ENCODE measurements at places on chromosomes 12 and 14. TPM values are rescaled to one million over a fixed set of nuclear protein-coding genes. Genes with fewer than 3 reads are reported as not detected.

DNA sequence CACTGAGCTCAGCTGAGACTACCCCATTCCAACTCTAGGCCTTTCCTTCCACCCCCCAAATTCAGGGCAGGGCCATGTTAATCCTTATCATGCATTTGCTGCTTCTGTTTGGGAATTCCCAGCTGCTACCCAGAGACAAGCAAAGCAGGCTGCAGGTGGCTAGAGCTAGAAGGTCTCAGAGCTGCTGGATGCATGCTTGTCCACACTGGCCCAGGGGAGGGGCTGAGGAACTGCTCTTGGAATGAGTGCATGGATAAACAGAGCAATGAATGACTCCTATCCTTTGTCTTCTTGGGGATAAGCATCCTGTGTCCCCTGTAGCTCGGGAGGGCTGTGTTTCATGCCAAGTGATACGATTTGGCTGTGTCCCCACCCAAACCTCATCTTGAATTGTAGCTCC lies 136.8 kb upstream of the NOS1 start:
- peaks cover 2% of the 10 kb centered on the region for H3K4me1 ChIP-seq
- DNase-seq = no peak
- H3K36me3 ChIP-seq = no peaks in the 10 kb centered on the region
- no peak overlapping the region for H3K27ac ChIP-seq

GRCh38 chr12:90630006-90630405 lies 325.0 kb downstream of the CCER1 start:
- no peaks in the 10 kb centered on the region for H3K36me3 ChIP-seq
- H3K27me3 ChIP-seq = no peaks in the 10 kb centered on the region
- H3K27ac ChIP-seq = no peak overlapping the region
- no peak for DNase-seq
- H3K4me3 ChIP-seq = no peak overlapping the region

The STXBP6 gene
- 2.8 TPM for total RNA-seq

- no peak overlapping the region for H3K27ac ChIP-seq
- H3K4me3 ChIP-seq = no peak overlapping the region
- H3K4me1 ChIP-seq = no peaks in the 10 kb centered on the region
Measured at GRCh38 chr14:26124896-26125438, 472.9 kb downstream of the NOVA1 start.

- H3K4me1 ChIP-seq = peaks cover 1% of the 10 kb centered on the region
- H3K27me3 ChIP-seq = peaks cover 2% of the 10 kb centered on the region
- DNase-seq = no peak
Measured at GRCh38 chr12:77344651-77345050, 279.3 kb upstream of the E2F7 start.

The OR4K1 gene
- not detected for total RNA-seq

The DYRK2 gene
- 42.5 TPM for total RNA-seq

The CIT gene
- total RNA-seq = 7.1 TPM

The NDUFA12 gene
- 61.7 TPM for total RNA-seq

DNA sequence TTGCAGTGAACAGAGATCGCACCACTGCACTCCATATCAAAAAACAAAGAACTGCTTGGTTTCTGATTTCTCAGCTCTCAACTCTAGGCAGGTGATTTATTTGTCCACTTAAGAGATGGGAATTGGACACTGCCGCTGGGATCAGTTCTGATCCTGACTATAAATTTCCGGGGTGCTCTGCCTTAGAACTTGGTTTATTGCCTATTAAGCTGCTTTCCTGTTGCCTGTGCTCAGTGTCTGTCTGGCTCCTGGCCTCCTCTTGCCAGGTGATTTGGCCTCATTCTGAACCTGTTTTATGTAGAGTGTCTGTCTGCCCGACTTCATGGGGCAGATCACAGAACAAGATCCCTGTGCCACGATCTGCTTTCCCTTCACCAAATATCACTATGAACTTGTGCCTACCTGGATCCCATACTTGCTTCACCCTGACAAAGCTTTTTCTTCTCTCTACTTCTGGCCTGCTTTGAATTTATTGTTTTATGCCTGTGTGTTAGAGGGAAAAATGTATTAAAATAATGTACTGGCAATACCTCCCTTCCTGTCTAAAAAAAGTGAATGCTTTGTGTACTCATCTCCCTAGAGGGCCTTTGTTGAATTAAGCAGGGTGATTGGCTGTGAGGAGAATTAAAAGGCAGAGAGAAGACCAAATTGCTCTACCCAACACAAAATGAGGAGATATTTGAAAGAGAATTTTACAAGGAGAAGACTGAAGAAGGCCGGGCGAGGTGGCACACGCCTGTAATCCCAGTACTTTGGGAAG lies 27.6 kb downstream of the CDKN1B start:
- no peak overlapping the region for H3K27ac ChIP-seq
- H3K4me1 ChIP-seq = no peaks in the 10 kb centered on the region
- no peak for DNase-seq
- no peaks in the 10 kb centered on the region for H3K36me3 ChIP-seq
- no peaks in the 10 kb centered on the region for H3K27me3 ChIP-seq
- no peak overlapping the region for H3K4me3 ChIP-seq

The ERP27 gene
- total RNA-seq = 1.3 TPM

The TMEM132C gene
- 0.49 TPM for total RNA-seq

DNA sequence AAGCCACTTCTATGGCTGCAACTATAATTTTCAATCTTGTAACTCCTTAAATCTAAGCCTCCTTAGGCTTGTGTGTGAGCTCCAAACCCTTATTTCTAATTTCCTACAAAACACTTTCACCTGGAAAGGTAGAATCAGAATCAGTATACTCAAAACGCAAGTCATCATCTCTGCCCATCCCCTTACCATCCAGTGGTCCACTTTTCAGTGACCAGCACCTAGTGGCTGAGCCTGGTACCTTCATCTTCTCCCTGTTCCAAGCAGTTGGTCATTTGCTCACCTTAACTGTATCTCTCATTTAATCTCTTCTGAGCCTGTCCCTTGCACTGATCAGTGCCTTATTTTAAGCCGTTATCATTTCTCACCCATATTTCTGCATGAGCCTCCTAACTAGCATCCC lies 107.9 kb downstream of the PPM1H start:
- H3K4me3 ChIP-seq = no peak overlapping the region
- H3K4me1 ChIP-seq = no peaks in the 10 kb centered on the region
- H3K36me3 ChIP-seq = no peaks in the 10 kb centered on the region
- no peaks in the 10 kb centered on the region for H3K27me3 ChIP-seq
- no peak for DNase-seq
- no peak overlapping the region for H3K27ac ChIP-seq

- H3K4me3 ChIP-seq = no peak overlapping the region
- H3K27ac ChIP-seq = no peak overlapping the region
- H3K27me3 ChIP-seq = no peaks in the 10 kb centered on the region
- no peaks in the 10 kb centered on the region for H3K36me3 ChIP-seq
- no peaks in the 10 kb centered on the region for H3K4me1 ChIP-seq
Measured at GRCh38 chr12:88371416-88372183, 208.7 kb downstream of the KITLG start.

The CCDC184 gene
- total RNA-seq = 1.1 TPM

DNA sequence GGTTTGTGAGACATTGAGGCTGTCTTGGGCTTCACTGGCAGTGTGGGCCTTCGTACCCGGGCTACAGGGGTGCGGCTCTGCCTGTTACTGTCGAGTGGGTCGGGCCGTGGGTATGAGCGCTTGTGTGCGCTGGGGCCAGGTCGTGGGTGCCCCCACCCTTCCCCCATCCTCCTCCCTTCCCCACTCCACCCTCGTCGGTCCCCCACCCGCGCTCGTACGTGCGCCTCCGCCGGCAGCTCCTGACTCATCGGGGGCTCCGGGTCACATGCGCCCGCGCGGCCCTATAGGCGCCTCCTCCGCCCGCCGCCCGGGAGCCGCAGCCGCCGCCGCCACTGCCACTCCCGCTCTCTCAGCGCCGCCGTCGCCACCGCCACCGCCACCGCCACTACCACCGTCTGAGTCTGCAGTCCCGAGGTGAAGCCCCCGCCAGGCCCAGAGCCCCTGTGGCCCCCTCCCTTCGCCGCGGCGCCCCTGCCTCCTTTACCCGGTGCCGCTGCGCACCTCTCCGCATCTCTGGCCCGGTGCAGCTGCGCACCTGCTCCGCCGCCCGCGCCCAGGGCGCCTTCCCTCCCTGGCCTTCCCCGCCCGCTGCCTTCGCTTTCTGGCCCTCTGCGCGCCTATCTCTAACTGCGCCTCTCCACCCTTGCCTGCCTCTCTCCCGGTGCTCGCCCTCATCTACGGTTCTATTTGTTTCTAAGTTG lies at the start of gene ENO2:
Gene ENO2 (plus strand): TSS at position 335 of the 701 bp plus-strand sequence. CDS start 1,253 bp downstream, outside the sequence.
- H3K4me1 ChIP-seq = no peaks in the 10 kb centered on the region
- peak within 1 kb of the TSS; percentile 31 for H3K27ac ChIP-seq
- DNase-seq = peak; percentile 92

The PRKD1 gene
- total RNA-seq = 27.9 TPM

- no peaks in the 10 kb centered on the region for H3K36me3 ChIP-seq
- H3K4me3 ChIP-seq = no peak overlapping the region
- H3K4me1 ChIP-seq = no peaks in the 10 kb centered on the region
- H3K27me3 ChIP-seq = no peaks in the 10 kb centered on the region
Measured at GRCh38 chr14:44609876-44610510, 102.9 kb upstream of the FSCB start.

The PTHLH gene
- 7.1 TPM for total RNA-seq

The MANSC4 gene
- total RNA-seq = not detected

The ASCL1 gene
- not detected for total RNA-seq

- no peaks in the 10 kb centered on the region for H3K27me3 ChIP-seq
- peaks cover 11% of the 10 kb centered on the region for H3K4me1 ChIP-seq
- no peak overlapping the region for H3K4me3 ChIP-seq
- H3K36me3 ChIP-seq = no peaks in the 10 kb centered on the region
- H3K27ac ChIP-seq = peak overlapping the region; percentile 46
Measured at GRCh38 chr14:64717870-64718269, 13.6 kb downstream of the PLEKHG3 start.

GRCh38 chr12:80551897-80552296 lies 107.9 kb downstream of the PTPRQ start:
- H3K36me3 ChIP-seq = no peaks in the 10 kb centered on the region
- H3K4me3 ChIP-seq = no peak overlapping the region
- DNase-seq = no peak
- no peaks in the 10 kb centered on the region for H3K27me3 ChIP-seq
- no peaks in the 10 kb centered on the region for H3K4me1 ChIP-seq

DNA sequence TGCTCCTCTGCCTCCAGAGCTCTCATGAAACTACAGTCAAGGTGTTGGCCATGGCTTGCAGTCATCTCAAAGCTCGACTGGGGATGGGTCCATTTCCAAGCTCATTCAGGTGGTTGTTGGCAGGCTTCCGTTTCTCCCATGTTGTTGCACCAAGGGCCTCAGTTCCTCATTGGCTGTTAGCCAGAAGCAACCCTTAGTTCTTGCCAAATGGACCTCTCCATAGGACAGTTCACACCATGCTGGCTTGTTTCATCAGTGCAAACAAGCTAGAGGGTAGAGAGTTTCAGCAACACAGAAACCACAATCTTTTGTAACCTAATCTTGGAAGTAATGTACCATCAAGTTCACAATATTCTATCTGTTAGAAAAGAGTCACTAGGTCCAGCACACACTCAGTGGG lies 22.7 kb upstream of the PPM1A start:
- H3K27me3 ChIP-seq = no peaks in the 10 kb centered on the region
- H3K4me3 ChIP-seq = no peak overlapping the region
- no peaks in the 10 kb centered on the region for H3K36me3 ChIP-seq
- no peaks in the 10 kb centered on the region for H3K4me1 ChIP-seq
- H3K27ac ChIP-seq = no peak overlapping the region

DNA sequence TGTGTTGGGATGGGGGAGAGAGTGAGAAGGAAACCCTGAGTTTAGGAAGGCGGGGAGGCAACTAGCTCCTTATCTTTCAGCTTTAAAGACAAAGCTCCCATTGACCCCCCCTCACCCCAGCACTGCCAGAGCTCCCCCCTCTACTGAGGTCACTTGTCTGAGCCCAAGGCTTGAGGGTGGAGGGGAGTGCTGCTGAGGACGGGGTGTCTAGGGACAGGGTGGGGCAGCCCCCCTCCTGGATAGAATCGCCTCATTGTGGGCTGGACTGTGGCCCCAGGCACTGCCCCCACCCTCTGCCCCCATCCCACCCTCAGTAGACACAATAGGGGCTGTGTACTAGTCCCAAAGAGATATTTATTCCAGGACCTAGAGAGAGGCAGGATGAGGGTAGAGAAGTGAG lies 3.0 kb downstream of the ERBB3 start:
- no peak overlapping the region for H3K4me3 ChIP-seq
- no peaks in the 10 kb centered on the region for H3K4me1 ChIP-seq

The NEMF gene
- 75.8 TPM for total RNA-seq

The NPFF gene
- total RNA-seq = not detected

The BIN2 gene
- total RNA-seq = 11.7 TPM

GRCh38 chr12:6780573-6780972 lies 8.3 kb downstream of the LAG3 start:
- no peaks in the 10 kb centered on the region for H3K36me3 ChIP-seq
- DNase-seq = no peak
- H3K4me3 ChIP-seq = no peak overlapping the region
- no peaks in the 10 kb centered on the region for H3K27me3 ChIP-seq
- no peak overlapping the region for H3K27ac ChIP-seq

The PAX9 gene
- 0.48 TPM for total RNA-seq

DNA sequence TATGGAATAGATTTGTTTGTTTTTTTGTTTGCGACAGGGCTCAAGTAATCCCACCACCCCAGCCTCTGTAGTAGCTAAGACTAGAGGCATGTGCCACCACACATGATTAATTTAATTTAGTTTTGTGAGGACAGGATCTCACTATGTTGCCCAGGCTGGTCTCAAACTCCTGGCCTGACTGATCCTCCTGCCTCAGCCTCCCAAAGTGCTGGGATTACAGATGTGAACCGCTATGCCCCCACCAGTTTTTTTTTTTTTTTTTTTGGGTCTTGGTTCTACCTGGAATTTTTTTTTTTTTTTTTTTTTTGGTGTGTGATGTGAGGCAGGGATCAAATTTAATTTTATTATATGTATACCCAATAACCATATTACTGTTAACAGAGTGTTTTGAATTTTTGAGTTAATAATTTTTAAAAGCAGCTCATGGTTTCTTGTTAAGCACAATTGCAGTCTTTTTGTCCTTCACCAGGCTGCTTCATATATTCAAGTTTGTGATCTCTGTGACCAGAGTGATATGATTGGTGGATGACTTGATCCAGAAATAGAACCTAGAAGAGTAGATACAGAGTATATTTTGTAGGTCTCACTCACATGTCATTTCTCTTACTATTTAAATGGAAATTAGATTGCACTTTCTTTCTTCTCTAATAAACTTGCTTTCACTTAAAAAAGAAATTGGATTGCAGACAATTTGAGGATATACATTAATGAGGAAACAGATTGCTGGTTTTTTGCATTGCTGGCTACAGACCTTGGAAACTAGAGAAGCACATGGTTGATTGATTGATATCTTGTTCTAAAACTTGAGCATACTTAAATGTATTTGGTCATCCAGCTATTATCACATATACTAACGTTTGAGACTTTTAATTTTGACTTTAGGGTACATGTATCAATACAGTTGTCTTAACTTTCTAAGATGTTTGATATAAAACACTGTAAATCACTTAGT lies 13.2 kb downstream of the ADIPOR2 start:
- no peaks in the 10 kb centered on the region for H3K36me3 ChIP-seq
- DNase-seq = no peak
- no peak overlapping the region for H3K4me3 ChIP-seq
- H3K27me3 ChIP-seq = no peaks in the 10 kb centered on the region
- no peak overlapping the region for H3K27ac ChIP-seq

- no peaks in the 10 kb centered on the region for H3K27me3 ChIP-seq
- no peaks in the 10 kb centered on the region for H3K36me3 ChIP-seq
- no peak overlapping the region for H3K27ac ChIP-seq
Measured at GRCh38 chr12:46208370-46208769, 60.5 kb downstream of the SLC38A1 start.

GRCh38 chr12:55610598-55610997 lies 26.1 kb upstream of the OR10P1 start:
- H3K36me3 ChIP-seq = no peaks in the 10 kb centered on the region
- no peaks in the 10 kb centered on the region for H3K4me1 ChIP-seq
- no peak for DNase-seq
- no peaks in the 10 kb centered on the region for H3K27me3 ChIP-seq
